ENCODE measurements at places on chromosomes 5 and 9.

DNA sequence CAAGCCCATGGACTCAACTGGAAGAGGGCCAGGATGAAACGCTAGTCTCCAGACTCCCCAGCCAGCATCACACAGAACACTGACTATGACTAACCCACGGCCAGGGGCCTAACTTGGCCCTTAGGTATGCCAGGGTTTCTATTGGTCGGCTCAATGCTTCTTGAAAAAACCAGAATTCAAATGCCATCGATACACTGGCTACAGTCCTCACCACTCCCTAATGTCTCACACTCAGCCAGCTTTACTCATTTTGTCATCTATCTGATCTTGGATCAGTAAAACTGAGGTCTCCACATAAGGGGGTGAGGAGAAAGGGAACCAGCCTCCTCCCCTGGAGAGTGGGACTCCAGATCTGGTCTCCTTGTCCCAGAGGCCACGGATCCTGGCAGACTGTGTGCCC is 59.5 kb upstream of the FUBP3 start:
- no peak for DNase-seq

GRCh38 chr9:78365748-78366697 is 69.1 kb downstream of the PSAT1 start:
- no peak for DNase-seq

DNA sequence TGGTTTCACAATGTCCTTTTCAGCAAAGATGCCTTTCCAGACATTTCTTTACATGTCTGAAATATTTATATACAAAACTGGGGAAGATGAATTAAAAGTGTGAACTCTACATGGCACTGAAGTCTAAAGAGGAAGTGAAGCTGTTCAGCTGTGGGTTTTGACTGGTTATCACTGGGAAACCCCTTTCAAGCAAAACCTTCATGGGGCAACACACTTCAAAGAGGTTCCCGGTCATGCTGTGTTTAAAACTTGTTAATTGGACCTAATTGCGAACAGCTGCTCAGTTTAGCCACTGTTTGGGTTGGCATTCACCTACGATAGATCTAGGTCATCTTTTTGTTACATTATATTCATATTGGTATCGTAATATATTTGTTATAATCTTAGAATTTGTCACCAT is 20.0 kb upstream of the GDNF start:
- DNase-seq = no peak

GRCh38 chr5:56112526-56113121 is 117.9 kb upstream of the IL6ST start:
- no peak for DNase-seq

GRCh38 chr9:109868207-109868606 is 88.2 kb downstream of the PALM2AKAP2 start:
- no peak for DNase-seq

DNA sequence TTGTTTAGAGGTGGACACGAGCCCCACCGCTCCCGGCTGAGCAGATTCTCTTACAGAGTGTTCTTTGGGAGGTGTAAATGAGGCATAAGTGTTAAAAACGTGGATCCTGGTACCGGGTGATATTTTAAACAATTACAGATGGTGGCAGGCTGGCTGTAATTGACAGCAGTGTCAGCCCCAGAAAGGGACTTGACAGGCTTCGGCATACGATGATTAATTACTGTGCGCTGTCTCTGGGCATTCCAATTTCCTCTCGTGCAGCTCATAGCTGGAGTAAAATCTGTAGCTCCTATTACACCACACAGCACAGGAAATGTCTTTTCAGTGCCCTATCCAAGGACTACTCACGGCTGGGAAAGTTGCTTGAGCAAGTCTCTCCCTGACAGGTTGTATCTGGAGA is 305.4 kb upstream of the IRX2 start:
- no peak for DNase-seq

GRCh38 chr5:124550731-124551130 is 195.7 kb downstream of the ZNF608 start:
- no peak for DNase-seq

DNA sequence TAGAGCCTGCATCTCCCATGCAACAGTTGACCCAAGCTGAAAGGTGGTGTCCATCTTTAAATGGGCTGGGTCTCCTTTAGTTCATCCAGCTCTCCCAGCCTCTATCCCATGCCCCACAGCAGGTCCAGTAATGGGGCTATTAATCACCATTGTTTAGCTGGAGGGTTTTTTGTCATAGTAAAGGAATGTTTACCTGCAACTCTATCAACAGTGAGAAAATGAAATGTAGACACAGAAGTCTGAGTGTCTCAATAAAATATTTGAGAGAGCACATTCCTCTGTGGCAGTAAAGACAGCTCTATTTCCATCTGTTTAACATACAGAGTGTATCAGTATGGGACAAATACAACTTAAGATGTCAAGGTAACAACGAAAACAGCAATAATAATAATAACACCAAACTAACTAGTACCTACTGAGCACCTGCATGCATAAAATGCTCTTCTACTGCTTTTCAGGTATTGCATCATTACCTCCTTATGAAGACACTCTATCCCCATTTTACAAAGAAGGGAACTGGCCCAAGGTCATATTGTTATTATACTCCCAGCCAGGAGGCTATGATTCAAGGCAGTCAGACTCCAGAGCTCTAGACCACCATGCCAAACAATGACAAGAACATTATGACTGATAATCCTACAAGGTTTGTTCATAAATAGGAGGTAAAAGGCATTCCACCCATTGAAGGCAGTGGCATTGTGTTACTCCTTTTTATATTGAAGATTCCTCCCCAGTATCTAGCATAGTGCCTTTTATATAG is 21.0 kb upstream of the C5orf58 start:
- no peak for DNase-seq

DNA sequence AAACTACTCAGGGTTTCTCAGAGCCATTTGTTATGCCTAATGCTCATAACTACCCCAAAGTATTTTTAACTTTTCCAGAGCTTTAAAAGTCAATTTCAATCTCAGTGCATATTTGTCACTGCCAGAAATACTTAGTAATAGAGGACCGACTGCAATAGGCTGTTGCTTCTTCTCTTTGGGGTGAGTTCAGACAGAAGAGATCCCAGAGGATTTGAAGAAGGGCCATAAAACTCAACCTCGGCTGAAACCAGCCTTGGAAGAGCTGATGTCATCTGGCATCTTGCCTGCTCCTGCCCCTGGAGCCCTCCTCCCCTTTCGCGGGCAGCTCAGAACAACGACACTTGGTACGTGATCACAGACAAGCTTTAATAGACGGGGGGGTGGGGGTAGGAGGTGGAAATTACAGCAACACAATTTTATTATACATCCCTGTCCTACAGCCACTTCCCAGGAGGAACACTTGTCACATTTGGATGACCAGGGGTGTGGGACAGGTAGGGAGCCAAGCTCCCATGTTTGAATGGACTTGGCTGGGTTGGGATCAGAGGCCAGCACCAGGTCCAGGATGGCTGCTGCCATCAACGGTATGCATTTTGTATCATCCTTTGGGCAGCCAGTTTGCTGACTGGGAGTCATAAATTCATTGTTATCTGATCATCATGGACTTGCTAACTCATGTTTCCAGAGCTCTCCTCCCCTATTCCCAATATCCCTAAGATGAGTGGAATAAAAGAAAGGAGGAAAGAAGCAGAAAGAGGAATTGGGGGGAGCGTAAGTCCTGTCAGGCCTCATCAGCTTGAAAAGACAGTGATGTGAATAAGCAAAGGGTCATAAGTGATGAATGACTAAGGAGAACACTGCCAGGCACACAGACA is 186.6 kb upstream of the PANK3 start:
- DNase-seq = no peak
